ENCODE measurements at places on chromosomes 2 and 18.
A peak's percentile ranks its signal among the peaks of the same experiment; 100 is the strongest.

GRCh38 chr2:136248242-136248641 is 130.3 kb upstream of the CXCR4 start:
- no peak for DNase-seq

- peak; percentile 70 for DNase-seq
Observed at GRCh38 chr2:98479959-98480524, 35.4 kb downstream of the INPP4A start.

DNA sequence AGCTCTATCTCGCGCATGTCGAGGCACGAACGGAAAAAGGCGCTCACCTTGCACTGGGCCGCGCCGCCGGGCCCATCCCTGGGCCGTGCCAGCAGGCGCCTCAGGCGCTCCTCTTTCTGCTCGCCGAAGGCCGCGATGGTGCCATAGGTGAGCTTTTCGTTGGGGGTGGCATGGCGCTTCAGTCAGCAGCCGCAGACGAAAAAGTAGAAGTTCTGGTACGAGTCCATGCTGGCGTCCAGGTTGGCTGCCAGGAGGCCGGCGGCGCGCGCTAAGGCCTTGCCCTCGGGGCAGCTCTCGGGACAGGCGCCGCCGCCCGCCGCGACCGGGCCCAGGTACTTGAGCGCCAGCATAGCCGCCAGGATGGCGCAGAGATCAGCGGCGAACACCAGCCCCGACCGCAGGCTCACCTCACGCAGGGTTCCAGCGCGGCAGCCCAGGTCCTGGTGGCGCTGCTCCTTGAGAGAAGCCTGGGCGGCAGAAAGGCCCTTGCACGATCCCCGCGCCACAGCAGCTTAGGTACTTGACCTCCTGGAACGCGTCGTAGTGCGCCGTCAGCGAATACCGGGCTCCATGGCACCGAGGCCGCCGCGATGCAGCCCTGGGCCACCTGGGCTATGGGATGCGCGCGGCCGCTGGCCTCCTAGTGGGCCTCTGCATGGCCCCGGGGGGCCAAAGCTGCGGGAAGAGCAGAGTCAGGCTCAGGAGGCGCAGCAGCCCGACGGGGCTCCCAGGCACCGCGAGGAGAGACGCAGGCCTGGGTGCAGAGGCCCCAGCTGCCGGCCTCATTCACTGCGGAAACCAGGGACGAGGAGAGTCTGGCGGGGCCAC is 12.8 kb downstream of the ALPG start:
- DNase-seq = no peak

- DNase-seq = peak; percentile 35
Observed at GRCh38 chr2:72896446-72896845, 9.2 kb downstream of the SPR start.
